ENCODE measurements at places on chromosomes 5 and 9.

DNA sequence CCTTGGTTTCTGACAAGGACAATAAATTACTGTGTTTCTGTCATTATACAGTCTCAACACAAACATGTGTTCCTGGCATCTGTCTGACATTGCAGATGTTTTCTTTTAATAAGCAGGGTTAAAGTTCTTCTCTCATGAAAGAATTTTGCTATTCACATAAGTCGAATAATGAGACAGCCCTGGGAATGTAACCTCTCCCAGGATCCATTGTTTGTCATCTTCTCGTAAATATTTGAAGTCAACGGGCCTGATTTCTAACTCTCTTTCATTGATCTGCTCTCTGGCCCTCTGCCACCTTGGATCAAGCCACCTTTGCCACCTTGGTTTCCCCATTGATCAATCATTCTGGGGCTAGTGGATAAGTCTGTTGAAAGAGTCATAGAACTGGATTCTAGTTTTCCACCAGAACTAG lies 12.9 kb upstream of the CAST start:
- no peak for DNase-seq

GRCh38 chr9:110178281-110178680 lies 29.7 kb downstream of the C9orf152 start:
- no peak for DNase-seq

- DNase-seq = peak; percentile 39
Observed at GRCh38 chr5:115544043-115544435, 536 bp downstream of the FEM1C start.

- DNase-seq = no peak
Observed at GRCh38 chr9:34717996-34718614, 8.2 kb upstream of the CCL21 start.

All from activated T-cell treated with anti-CD3 and anti-CD28 coated beads, Interleukin-2, amount 50 U/mL, for 4 hours (primary cell).